ENCODE measurements at places on chromosomes 6 and 20. TPM values are rescaled to one million over a fixed set of nuclear protein-coding genes. Genes with fewer than 3 reads are reported as not detected.

The ARFGEF3 gene
- total RNA-seq, result 0.03 TPM

- no peaks in the 10 kb centered on the region for H3K4me1 ChIP-seq
- no peak overlapping the region for H3K4me3 ChIP-seq
- H3K36me3 ChIP-seq, result no peaks in the 10 kb centered on the region
- H3K27ac ChIP-seq, result no peak overlapping the region
- DNase-seq, result no peak
These were observed 202.0 kb upstream of the RNF24 start for GRCh38 chr20:4217349-4217841.

DNA sequence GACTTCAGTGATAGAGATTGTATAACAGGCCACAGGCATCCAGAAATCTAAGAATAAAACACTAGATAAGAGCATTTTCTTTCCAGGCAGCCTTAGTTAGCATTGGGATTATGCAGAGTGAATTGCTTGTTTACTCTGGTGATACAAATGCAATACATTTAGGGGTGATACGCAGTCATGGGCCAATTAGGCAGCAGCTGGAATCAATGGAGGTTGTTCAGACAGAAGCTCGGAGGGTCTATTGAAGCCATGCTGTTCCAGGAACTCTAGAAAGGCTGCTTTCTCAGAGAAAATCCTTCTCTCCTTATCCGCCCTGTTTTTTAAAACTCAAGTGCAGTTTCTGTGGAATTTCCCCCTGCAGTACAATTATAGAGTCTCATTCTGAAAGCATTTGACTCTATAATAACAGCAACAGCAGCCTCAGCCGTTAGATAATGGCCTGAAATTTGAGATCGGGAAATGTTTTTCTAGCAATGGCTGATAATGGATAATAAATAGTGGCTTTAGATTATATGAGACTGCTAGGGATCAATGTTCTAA, 364.3 kb upstream of the HS3ST5 start:
- DNase-seq, result no peak
- H3K36me3 ChIP-seq, result no peaks in the 10 kb centered on the region
- H3K4me3 ChIP-seq, result no peak overlapping the region
- no peaks in the 10 kb centered on the region for H3K27me3 ChIP-seq
- H3K4me1 ChIP-seq, result no peaks in the 10 kb centered on the region
- no peak overlapping the region for H3K27ac ChIP-seq

The RRAGD gene
- 10.3 TPM for total RNA-seq

DNA sequence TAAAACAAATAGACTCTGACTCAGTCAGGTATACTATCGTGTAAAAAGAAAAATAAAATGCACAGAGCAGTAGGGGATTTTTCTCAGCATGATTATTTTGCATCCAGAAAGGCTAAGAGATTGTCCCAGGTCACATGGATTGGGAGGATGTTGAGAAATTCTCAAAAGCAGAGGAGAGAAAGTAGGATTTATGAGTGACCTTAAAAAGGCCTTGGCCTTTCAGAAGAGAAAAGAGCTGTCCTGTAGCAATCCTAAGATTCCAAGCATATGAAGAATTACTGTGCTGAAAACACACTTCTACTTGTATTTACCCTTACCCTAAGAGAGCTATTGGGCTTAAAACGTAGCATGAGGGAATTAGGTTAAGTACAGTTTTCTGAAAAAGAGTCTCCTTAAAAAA, 149.7 kb upstream of the ENPP5 start:
- H3K36me3 ChIP-seq, result no peaks in the 10 kb centered on the region
- no peak overlapping the region for H3K27ac ChIP-seq
- H3K4me3 ChIP-seq, result no peak overlapping the region
- H3K27me3 ChIP-seq, result no peaks in the 10 kb centered on the region
- no peak for DNase-seq
- peaks cover 9% of the 10 kb centered on the region for H3K4me1 ChIP-seq

The PIGT gene
- 78.7 TPM for total RNA-seq

DNA sequence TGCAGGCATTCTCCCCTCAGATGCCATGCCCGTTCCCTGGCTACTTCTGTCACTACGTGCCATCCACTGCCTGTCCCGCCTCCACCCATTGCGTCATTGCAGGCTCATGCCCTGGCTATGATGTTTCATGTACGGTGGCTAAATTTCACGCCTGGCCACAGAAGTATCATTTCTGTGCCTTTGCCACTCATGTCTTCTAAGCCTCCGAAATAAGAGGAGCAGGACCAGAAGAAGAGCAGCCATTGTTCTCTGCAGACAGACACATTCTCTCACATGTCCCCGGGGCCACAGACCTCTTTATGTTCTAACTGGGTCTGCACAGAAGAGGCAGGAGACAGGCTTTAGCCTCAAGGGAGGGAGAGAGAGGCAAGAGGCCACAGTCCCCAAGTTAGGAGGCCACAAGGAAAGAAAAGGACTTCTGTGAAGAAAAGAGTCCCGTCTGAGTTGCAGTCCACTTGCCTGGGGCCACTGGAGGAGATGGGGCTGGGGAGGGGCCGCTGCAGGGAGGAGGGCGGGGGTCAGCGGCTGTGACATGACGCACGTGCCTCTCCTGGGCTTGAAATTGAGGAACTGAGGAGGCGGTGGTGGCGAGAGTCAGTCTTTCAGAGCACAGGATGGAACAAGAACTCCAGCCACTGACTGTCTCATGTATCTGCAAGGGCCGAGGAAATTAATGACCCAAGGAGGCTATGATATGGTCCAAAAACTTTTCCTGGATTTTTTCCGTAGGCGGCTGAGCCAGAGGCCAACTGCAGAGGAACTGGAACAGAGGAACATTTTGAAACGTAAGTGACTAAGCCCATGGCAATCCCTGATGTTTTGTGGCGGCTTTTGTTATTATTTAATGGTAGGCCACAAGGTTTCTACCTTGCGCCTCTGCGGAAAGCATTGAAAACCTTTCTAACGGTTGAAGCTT, 55.9 kb downstream of the TBC1D7 start:
- H3K36me3 ChIP-seq, result no peaks in the 10 kb centered on the region
- H3K27ac ChIP-seq, result no peak overlapping the region
- no peak overlapping the region for H3K4me3 ChIP-seq
- H3K4me1 ChIP-seq, result peaks cover 12% of the 10 kb centered on the region
- no peak for DNase-seq
- no peaks in the 10 kb centered on the region for H3K27me3 ChIP-seq

The PPARD gene
- 44.1 TPM for total RNA-seq

The SCUBE3 gene
- not detected for total RNA-seq

The SMIM26 gene
- 51.2 TPM for total RNA-seq

GRCh38 chr6:122726649-122727048, 52.9 kb upstream of the FABP7 start:
- DNase-seq, result no peak
- H3K4me1 ChIP-seq, result no peaks in the 10 kb centered on the region
- H3K4me3 ChIP-seq, result no peak overlapping the region
- no peak overlapping the region for H3K27ac ChIP-seq
- H3K36me3 ChIP-seq, result no peaks in the 10 kb centered on the region
- no peaks in the 10 kb centered on the region for H3K27me3 ChIP-seq

DNA sequence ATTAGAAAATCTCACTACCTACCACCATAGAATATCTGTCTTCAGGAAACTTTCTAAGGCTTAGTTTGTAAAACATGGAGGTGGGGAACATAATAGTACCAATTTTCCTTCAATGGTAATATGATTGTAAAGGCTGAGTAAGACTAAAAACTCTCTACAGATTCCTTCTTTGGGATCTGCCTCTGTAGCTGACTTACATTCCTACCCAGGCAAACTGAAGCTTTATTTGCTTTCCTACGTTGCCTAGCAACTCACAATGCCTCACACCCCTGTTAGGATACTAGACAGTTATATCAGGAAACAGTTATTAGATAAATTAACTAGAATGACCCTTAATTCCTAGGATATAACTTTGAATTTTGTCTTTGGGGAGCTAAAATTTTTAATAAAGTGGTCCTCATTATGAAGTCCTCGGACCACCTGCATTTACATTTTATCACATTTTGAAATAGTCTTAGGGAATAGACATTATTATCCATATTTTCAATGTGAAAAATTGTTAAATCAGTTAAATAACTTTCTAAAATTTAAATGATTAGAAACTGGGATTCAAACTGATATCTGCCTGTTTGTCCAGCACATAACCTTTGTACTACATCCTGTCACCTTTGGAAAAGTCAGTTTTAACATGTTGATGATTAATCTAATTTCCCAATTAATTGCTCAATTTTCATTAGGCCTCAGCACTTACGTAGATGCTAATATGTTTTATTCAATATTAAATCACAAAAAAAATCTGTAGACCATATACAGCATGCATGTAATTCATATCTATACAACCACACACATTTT, 591.4 kb downstream of the RNF144B start:
- no peak overlapping the region for H3K27ac ChIP-seq
- no peaks in the 10 kb centered on the region for H3K27me3 ChIP-seq
- no peaks in the 10 kb centered on the region for H3K4me1 ChIP-seq
- no peaks in the 10 kb centered on the region for H3K36me3 ChIP-seq

- no peaks in the 10 kb centered on the region for H3K36me3 ChIP-seq
- no peaks in the 10 kb centered on the region for H3K4me1 ChIP-seq
- no peaks in the 10 kb centered on the region for H3K27me3 ChIP-seq
- DNase-seq, result no peak
- H3K27ac ChIP-seq, result no peak overlapping the region
These were observed 81.3 kb downstream of the VEGFA start for GRCh38 chr6:43851204-43851865.

DNA sequence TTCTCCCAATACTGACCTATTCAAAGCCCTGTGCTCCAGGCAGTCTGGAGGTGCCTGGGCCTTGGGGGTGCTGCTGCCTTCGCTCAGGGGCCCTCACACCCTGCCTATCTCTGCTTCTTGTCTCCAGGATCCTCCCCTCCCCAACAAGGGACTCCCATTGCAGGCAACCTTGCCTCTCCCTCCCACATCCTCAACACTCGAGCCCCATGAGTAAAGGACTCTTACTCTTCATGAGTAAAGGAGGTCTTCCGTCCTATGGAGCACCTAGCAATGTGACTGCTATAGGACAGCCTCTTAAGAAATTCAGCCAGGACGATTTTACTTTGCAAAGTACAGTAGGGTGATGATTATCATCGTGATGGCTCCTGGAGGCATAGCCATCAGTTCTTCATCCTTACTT, 24.5 kb downstream of the PLEKHG1 start:
- H3K27me3 ChIP-seq, result no peaks in the 10 kb centered on the region
- no peak for DNase-seq
- no peaks in the 10 kb centered on the region for H3K36me3 ChIP-seq
- no peaks in the 10 kb centered on the region for H3K4me1 ChIP-seq
- no peak overlapping the region for H3K27ac ChIP-seq

- no peaks in the 10 kb centered on the region for H3K27me3 ChIP-seq
- H3K4me1 ChIP-seq, result peaks cover 8% of the 10 kb centered on the region
- H3K4me3 ChIP-seq, result peak overlapping the region; percentile 70
- no peak for DNase-seq
- peak overlapping the region; percentile 89 for H3K27ac ChIP-seq
These were observed 658 bp downstream of the CUL7 start for GRCh38 chr6:43052842-43053544.

The RSPO4 gene
- total RNA-seq, result 0.19 TPM

The GSTA3 gene
- total RNA-seq, result not detected

DNA sequence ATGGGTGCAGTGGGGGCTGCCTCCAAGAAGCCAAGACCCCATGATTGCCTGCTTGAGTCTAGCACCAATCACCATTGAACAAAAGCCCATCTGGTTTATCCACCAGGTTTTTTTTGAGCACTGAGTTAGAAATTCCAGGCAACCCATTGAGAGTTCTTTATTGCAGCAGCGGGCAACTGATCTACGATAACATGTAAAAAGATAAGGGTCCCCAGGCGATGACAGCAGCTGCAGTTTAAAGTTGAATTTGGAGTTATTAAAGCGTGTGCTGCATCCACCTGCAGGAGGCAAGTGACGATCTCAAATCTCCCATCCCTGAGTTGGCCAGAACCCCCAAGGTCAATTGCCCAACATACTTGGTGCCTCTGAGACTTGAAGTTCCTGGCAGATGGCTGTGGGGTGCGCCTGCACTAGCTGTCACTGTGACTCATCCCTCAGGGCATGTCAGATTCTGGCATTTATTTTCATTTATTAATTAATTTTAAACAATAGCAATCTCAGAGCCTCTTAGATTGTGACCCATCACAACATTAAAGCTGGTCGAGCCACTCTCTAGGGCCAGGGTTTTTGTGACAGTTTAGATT, 290.4 kb upstream of the SULF2 start:
- no peaks in the 10 kb centered on the region for H3K36me3 ChIP-seq
- H3K4me1 ChIP-seq, result no peaks in the 10 kb centered on the region
- DNase-seq, result no peak
- H3K4me3 ChIP-seq, result no peak overlapping the region
- H3K27ac ChIP-seq, result no peak overlapping the region

GRCh38 chr6:158686791-158687381, 37.0 kb downstream of the SYTL3 start:
- peaks cover 4% of the 10 kb centered on the region for H3K36me3 ChIP-seq
- H3K4me1 ChIP-seq, result peaks cover 28% of the 10 kb centered on the region
- peak overlapping the region; percentile 82 for H3K27ac ChIP-seq

The CAGE1 gene
- total RNA-seq, result 0.39 TPM

DNA sequence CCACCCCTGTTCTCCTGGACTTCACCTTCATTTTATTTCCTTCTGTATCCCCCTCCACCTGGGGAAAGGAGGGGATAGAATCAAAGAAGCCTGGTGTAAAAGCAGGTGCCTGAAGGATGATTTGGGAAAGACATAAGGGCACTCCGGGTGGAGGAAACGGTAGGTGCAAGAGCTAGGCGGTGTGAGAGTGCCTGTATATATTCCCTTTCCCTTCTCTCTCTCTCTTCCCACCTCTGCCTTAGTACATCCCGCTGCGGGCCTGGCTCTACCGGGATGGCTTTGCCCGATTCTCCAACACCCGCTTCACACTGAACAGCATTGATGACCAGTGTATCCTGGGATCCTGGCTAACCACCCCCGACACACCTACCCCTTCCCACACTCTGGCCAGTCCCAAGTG, 26.2 kb downstream of the PDRG1 start:
- no peaks in the 10 kb centered on the region for H3K4me1 ChIP-seq
- no peaks in the 10 kb centered on the region for H3K27me3 ChIP-seq
- H3K4me3 ChIP-seq, result no peak overlapping the region
- H3K36me3 ChIP-seq, result no peaks in the 10 kb centered on the region
- DNase-seq, result no peak

The BMP2 gene
- total RNA-seq, result not detected

The CPNE5 gene
- total RNA-seq, result 2.1 TPM

DNA sequence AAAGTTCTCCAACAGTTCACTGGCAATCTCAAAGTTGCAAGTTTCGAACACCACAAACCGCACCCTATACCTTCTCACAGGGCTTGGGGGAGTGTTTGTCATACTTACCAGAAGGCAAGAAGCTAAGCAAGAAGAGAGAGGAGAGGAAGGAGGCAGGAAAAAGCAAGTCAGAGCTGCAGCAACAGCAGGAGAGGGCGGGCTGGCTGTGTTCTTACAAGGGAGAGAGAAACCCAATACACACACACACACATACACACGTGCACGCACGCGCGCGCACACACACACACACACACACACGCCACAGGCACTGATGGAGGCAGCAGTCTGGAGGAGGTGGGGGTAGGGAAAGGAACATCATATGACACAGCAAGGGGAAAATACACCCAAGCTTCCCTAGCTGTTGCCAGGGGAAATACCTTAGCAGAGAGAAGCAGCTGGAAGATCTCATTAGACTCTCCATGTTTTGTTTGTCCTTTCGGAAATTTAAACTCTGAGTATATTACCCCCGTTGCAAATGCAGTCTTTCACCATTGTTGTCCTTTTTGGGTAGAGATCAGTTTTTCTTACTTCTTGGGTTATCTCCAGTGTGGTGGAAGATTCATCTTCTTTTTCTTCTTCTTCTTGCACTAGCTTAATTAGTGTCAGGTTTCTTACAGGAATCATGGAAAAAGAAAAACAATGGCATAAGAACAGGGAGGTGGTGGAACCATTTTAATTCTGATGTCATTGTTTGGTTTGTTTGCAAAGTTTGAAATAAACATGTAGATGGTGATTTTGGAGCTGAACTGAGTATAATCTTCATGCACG, at the start of gene TXLNB:
Gene TXLNB (minus strand): TSS at position 186 of the 807 bp plus-strand sequence. CDS start 3,099 bp downstream, outside the sequence.
- peaks cover 39% of the 10 kb centered on the region for H3K4me1 ChIP-seq
- peak within 1 kb of the TSS; percentile 75 for H3K27ac ChIP-seq
- DNase-seq, result peak; percentile 89
- no peaks in the 10 kb centered on the region for H3K27me3 ChIP-seq
- no peaks in the 10 kb centered on the region for H3K36me3 ChIP-seq
- peak within 1 kb of the TSS; percentile 42 for H3K4me3 ChIP-seq

The IL17A gene
- total RNA-seq, result not detected

All from naive thymus-derived CD4-positive, alpha-beta T cell (primary cell).